ENCODE measurements at places on chromosomes 2 and 18. TPM values are rescaled to one million over a fixed set of nuclear protein-coding genes. Genes with fewer than 3 reads are reported as not detected.

RAB12 gene
- total RNA-seq, result 30.4 TPM

TUBA4B gene
- total RNA-seq, result not detected

TRMT61B gene
- 26.1 TPM for total RNA-seq

XDH gene
- 1.3 TPM for total RNA-seq

DTYMK gene
- 78.2 TPM for total RNA-seq

MGAT4A gene
- 2.1 TPM for total RNA-seq

CYP26B1 gene
- total RNA-seq, result 1.1 TPM

GRCh38 chr2:84971510-84972206, 697 bp downstream of the KCMF1 start:
- peak; percentile 86 for DNase-seq

GRCh38 chr18:77046409-77046808, 86.2 kb downstream of the MBP start:
- no peak for DNase-seq

DNA sequence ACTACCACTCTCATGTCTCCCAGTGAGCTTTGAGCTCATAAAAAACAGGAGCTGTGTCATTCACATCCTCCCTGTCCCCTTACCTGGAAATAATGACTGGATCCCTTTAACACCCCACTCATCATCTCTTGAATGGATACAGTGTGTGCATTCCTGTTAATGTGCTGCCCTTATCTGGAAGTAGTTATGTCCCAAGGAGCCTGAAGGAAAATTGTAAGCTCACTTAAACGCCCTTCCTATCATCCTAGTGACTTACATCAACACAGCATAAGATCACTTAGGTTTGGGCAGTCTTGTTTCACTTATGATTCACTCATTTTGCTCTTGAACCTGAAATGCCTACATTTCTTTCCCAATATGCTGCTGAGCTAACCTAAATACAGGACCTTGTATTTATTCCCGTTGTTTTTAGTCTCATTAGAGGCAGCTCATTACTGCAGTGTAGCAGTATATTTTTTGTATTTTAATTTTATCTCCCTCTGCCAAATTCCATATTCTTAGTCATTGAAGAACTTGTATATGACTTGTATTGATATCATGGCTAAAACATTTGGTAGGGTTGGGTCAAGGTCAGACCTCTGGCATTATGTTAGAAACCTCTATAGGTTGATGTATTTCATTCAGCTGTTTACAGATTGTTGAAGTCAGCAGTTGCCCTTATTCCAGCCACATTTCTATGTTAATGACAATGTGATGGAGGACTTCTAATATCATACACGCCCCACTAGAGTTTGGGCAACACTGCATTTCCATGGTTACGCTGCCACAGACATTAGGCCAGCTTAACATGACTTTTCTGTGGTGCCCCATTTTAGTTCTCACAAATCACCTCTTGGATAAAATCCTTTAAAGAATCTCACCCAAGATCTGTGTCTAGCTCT, 72.9 kb downstream of the PKP4 start:
- DNase-seq, result no peak

DNA sequence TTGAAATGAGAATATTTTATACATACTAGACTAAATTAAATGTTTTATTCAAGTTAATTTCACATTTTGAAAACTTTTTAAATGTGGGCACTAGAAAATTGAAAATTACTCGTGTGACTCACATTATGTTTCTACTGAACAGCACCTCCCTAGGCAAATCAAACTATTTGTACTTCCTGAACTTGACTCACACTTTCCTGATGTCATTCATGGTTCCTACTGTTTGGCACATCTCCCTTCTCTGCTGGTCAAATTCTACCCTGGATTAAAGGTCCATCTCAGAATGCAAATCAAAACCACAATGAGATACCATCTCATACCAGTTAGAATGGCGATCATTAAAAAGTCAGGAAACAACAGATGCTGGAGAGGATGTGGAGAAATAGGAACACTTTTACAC, 16.7 kb downstream of the LHCGR start:
- no peak for DNase-seq

DNA sequence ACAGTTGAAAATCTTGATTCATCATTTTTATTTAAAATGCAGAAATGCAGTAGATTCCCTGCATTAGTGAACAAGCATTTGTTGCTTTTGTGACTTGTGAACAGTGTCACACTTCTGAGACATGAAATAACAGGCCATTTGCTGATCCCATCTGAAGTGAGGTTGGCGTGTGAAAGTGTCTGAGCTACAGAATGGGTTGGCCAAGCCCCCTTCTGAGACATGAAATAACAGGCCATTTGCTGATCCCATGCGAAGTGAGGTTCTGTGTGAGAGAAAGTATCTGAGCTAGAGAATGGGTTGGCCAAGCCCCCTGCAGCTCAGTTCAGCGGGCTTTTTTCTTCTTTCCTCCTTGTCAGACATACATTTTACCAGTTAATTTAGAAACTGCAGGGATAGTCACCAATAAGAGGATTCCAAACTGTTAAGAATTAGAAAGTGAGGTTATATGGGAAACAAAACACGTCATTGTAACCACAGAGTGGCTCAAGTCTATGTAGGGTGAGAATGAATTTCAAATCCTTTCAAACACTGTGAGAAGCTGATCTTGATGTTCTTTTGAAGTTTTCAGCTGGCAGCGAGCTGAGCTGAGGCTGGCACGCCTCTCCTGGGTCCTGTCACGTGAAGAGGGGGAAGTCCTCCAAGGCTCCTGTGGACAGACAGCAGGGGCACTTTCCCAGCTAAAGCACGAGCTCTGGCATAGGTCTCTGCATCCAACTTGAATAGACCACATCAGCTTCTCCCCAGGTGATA, 339.2 kb upstream of the SALL3 start:
- DNase-seq, result no peak

DNA sequence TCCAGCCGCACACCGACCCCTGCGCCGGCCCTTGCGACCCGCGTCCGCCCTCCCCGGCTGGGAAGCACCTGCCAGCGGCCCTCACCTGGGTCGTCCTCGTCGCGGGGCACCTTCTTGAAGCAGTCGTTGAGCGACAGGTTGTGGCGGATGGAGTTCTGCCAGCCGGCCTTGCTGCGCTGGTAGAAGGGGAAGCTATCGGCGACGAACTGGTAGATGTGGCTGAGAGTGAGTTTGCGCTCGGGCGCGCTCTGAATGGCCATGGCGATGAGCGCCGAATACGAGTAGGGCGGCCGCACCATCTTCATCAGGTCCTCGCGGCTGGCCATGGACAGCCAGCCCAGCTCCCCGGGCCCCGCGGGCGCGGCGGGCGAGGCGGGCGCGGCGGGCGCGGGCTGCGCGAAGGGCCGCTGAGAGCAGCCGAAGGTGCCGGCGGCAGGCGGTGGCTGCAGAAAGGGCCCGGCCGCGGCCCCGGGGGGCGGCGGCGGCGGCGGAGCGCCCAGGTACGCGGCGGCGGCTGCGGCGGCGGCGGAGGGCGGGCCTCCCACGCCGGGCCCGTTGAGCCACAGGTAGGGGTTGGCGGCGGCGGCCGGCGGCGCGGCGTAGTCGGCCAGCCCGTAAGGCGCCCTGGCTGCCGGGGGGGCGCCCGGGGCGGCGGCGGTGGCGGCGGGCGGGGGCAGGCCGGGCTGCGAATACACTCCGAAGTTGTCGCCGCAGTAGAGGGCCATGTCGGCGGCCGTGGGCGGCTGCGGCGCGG, 505 bp downstream of the FOXI3 start:
- peak; percentile 80 for DNase-seq

DNA sequence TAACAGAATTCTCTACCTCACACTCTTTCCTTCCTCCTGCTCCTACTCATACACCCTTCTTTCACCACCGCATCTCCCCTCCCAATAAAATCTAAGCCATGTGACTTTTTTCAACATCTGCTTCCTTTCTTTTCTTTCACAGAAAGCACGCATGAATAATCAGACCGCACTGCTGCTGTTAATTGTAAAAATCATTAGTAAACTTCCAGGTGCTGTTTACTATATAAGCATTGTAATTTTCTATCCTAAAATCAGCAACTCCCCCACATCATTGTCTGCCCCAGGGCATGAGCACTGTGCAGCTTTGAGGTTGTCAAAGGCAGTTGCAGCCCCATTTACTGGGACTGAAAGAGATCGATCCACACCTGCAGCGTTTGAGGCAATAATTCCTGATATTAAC, 782.6 kb upstream of the ID2 start:
- DNase-seq, result no peak

GRCh38 chr2:213679894-213680293, 395.6 kb downstream of the SPAG16 start:
- DNase-seq, result no peak

DNA sequence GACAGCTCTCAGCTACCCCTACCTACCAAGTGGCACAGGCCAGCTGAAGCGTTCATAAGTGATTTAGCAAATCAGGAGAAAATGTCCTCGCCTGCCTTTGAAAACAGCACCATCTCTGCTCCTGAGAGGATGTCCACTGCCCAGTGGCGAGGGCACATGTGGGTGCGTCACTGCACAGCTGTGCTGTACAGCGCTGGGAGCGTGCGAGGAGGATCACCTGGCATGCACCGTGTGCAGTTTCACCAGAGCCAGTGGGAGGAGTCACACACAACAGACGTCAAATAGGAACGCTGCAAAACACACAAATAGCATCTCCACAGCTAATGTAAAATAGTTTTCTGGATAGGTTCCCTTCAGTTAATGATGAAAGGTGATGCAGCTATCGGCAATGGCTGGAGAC, 154.1 kb downstream of the HDAC4 start:
- DNase-seq, result no peak

- peak; percentile 63 for DNase-seq
Measured at GRCh38 chr2:241201445-241202267, 13.2 kb downstream of the ANO7 start.

GRCh38 chr2:202703091-202703490, 68.3 kb downstream of the FAM117B start:
- DNase-seq, result no peak

- DNase-seq, result no peak
Measured at GRCh38 chr2:38284971-38285370, 92.1 kb downstream of the ATL2 start.

GRCh38 chr2:23219666-23220065, 165.3 kb upstream of the KLHL29 start:
- no peak for DNase-seq

- no peak for DNase-seq
Measured at GRCh38 chr2:175048275-175048674, 43.1 kb upstream of the CHN1 start.

DNA sequence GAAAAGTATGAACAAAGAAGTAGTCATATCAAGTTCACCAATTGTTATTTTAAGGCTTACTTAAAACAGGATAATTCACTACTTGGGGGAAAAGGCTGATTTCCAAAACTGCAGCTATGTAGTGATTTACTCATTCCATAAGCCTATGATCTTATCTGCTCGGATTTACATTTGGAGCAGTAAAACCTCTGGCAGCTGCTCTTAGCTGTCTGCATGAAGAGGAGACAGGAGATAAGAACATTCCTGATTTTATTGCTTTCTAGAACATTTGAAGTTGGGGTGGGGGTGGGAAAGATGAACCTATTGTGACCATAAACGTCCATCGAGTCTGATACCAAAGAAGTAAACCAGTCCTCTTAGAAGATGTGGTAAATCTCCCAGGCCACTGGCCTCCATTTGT, 120.9 kb downstream of the MMADHC start:
- no peak for DNase-seq

DNA sequence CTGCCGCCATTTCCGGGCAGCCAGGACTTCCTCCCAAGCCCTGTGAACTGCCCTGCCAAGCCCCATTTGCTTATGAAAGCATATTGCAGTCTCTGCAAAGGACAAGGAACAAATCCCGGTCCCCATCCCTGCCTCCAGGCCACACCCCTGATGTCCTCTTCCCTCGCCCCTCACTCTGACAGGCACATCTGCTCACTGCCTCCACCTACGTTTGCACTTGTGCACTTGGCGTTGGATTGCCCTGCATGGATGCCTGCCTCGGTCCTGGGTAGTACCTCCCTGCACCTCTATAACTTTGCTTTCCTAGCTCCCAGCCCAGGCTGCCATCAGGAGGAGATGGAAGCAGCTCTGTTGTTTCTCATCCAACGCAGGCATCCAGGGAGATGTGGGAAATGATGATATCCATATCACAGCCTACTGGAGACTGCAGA, 19.6 kb upstream of the RPL31 start:
- peak; percentile 62 for DNase-seq

DNA sequence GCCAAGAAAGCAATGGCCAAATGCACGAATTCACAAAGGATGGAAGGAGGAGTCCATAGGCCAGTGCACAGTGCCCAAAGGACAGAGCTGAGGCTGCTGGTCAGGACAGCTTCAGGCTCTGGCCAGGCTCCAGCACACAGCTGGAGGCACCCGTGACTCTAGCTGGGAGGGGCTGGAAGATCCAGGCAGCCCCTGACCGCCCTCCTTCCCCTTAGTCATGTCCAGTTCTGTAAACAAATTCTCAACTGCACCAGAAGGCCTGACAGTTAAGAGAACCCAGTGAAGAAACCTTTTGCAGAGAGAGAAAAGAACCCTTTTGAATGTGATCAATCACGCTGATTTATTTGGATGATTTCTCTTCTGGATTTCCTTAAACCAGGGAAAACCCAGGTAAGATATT, 7.7 kb upstream of the YWHAQ start:
- DNase-seq, result no peak

GRCh38 chr18:45730832-45731575, 7.0 kb downstream of the SLC14A1 start:
- no peak for DNase-seq

- no peak for DNase-seq
Measured at GRCh38 chr18:73791081-73791480, 356.6 kb downstream of the FBXO15 start.

GRCh38 chr2:164065038-164065437, 329.2 kb upstream of the FIGN start:
- no peak for DNase-seq

DNA sequence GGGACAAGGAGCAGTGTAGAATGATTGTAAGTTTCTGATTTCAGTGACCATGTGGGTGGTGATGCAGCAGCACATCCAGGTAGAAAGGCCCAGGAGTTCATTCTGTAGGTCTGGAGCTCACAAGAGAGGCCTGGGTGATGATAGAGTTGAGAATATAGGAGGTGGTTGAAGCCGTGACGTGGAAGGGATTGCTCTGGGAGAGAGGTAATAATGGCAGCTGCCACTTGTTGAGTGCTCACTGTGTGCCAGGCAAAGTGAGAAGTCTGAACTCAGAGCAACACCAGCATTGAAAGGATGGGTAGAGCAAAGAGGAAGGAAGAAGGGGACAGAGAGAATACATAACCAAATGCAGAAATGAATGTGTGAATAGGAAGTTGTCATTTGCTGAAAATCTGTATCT, 3.3 kb downstream of the TTLL4 start:
- no peak for DNase-seq

GRCh38 chr2:135641156-135642068, 100.2 kb upstream of the UBXN4 start:
- no peak for DNase-seq

GRCh38 chr2:44974064-44974715, 32.7 kb downstream of the SIX3 start:
- peak; percentile 86 for DNase-seq

DNA sequence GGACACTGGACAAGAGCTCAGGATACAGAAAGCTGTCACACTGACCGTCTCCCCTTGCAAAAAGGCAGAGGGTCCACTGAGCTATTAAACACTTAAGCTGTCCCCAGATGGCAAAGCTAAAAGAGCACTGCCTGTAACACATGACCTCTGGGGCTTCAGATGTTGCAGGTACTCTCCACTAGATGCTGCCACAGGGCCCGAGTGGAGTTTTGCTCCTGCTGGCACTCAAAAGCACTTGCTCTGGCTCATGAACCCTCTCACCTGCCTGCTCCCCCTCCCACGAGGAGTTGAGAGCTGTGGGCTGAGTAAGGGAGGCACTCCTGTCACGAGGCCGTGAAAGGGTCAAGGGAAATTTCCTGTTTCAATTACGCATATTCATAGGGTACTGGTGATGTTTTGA, 227.9 kb downstream of the PRKCE start:
- no peak for DNase-seq

GRCh38 chr2:199962203-199962602, 6.8 kb downstream of the MAIP1 start:
- no peak for DNase-seq

All from H7 (cell line).